ENCODE measurements at places on chromosomes 5 and 9.

DNA sequence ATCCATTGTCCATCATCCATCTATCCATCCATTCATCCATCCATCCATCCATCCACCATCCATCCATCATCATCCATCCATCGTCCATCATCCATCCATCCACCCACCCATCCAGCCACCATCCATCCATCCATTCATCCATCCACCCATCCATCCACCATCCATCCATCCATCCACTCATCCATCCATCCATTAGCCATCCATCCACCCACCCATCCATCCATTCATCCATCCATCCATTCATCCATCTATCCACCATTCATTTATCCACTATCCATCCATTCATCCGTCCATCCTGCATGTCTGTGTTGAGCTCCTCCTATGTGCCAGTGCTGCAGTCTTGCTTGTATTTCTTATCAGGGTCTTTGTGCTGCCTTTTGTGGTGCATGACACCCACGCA, 44.2 kb downstream of the COL5A1 start:
- DNase-seq, result no peak

DNA sequence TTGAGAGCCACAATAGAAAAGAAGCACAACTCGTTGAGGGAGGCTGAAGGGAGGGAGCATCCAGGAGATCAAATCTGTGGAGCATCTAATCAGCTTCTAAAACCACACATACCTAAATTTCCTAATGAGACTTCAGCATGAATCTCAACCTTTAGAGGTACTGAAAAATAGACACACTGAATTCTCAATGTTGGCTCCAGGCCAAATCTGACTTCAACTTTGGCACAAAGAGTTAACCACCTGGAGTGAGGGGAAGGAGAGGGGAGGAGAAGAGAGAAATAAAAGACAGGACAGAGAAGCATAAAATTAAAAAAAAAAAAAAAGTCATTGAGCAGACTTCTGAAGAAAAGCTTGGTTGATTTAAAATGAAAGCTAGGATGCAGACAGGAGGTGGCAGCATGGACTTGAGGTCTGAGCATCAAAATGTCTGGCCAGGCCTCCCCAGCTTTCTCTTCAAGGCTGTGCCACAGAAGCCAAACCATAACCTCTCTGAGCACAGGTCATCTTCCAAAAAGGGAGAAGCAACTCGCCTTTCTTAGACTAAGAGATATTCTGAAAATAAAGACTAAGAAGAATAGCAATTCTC, 205.6 kb downstream of the DENND1A start:
- no peak for DNase-seq

GRCh38 chr5:75681125-75681830, 36.0 kb downstream of the POC5 start:
- no peak for DNase-seq

- DNase-seq, result no peak
Observed at GRCh38 chr5:1478271-1479035, 33.2 kb upstream of the SLC6A3 start.

- DNase-seq, result no peak
Observed at GRCh38 chr5:77607324-77607723, 31.2 kb downstream of the OTP start.

DNA sequence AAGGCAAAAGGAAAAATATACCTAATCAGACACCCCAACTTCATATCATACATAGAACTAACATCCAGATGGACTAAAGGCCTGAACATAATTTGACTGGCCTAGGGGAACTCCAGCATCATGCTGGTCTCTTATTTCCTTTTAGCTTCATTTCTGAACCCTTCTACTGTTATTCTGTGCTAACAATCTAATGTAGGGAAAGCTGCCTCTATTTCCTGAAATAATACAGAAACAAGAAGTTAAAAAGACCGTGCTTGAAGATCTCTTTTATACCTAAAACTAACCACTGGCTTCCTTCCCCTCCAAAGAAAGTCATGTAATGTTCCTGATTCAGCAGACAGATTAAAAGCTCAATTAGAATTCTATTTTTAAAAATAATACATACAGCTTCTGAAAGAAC, 36.7 kb downstream of the LPAR1 start:
- no peak for DNase-seq

DNA sequence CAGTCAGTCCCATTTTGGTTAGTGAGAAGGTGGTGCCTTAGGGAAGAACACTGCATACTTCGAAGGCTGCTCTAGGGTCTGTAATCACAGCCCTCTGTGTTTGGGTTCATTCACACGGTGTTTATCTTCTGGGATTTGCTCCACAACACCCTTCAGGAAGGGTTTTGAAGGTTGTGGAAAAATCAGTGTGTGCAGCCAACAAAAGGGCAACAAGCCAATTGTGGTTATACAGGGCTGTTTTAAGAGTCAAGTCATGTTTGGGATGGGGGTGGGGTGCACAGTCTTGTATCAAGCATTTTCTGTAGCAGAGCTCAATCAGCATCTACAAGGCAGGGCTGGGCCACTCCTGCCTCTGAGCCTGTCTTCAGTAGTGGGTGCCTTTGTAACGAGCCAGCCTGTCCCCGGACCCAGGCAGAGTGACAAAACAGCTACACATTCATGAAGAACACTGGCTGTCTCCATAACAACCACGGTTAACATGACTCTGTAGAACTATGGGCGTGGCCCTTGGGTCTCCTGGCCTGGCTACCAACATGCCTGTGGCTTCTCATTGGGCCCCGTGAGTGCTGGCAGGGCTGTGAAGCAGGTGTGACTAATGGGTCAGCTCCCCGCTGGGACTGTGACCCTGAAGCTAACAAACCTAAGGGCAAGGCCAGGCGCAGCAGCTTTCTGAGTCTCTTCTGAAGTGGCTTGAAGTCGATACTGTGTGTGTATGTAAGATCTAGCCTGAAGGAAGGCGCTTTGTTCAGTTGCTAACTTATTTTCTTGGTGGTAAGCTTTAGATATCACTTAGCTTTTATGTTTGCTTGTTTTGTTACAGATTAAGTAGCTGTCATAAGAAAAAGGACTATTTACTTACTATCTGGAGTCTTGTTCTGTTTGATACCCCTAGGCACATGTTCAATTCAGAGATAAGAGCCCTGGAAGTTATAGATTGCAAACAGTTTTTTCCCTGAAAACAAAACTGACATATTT, 27.9 kb upstream of the GOLM1 start:
- DNase-seq, result no peak

- no peak for DNase-seq
Observed at GRCh38 chr9:98018347-98018746, 35.2 kb downstream of the ANP32B start.

DNA sequence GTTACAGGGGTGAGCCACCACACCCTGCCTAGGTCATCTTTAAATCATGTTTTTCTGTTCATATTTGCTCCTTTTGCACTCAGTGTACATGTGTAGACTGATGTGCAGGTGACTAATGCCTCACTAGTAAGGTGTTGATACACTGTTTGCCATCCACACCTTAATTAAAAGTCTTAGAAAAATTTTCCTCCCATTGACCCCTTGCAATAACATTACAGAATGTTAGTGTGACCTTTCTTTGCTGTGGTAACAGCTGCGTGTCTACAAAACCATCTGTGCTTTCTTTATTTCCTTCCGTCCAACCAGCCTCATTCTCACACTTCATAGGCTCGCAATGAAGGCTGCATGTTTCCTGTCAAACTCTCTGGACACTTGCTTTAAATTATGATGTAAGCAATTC, 6.6 kb upstream of the CEMIP2 start:
- no peak for DNase-seq

DNA sequence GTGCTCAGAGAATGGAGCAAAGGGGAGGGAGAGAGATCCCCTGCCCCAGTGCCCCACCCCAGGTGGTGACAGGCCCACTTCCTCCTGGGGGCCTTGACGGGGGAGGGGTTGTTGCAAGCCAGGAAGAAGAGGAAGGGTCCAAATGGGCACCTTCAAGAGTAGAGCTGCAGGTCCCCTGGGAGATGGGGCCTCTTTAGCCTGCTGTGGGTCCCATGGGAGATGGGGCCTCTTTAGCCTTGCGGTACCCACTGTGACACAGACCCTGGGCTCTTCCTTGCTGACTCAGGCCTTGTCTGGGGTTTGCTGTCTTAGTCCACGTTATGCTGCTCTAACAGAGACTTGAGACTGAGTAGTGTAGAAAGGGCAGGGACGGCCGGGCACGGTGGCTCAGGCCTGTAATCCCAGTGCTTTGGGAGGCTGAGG, 9.6 kb upstream of the TOR4A start:
- no peak for DNase-seq

DNA sequence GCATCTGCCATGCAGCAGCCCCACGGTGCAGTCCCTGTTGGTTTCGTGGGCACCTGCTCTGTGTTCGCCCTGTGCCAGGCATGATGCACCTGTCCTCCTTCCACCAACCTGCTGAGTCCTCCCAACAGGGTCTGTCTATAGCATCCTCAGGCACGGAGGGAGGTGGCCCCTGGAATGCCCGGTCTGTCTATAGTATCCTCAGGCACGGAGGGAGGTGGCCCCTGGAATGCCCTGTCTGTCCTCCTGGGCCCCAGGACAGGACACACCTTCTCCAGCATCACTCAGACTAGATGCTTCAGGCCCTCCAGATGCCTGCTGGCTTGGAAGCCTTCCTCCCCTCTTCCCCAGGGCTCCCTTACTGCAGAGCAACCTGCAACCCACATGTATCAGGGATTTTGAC, 9.9 kb upstream of the PHYHD1 start:
- DNase-seq, result no peak

GRCh38 chr9:112532427-112532826, 45.8 kb downstream of the KIAA1958 start:
- DNase-seq, result no peak

GRCh38 chr5:38023799-38024198, 184.0 kb upstream of the GDNF start:
- DNase-seq, result no peak

DNA sequence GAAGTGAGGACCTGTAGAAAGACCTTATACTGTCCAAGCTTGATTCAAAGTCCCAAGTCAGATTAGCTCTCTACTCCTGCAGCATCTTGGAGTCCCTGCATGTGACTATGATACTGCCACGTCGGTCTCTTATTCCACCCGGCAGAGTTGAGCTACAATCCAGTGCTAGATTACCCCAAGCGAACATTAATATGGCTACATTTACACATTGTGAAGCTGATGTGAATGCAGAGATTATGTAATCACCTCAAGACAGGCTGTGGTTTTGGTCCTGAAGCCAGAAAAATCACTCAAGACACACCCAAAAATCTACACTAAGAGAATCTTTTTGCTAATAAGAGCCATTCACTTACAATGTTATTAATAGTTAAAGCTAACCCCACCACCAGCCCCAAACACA, 116.7 kb downstream of the GNA14 start:
- no peak for DNase-seq

GRCh38 chr5:151449297-151449696, 1.9 kb downstream of the SLC36A1 start:
- DNase-seq, result no peak

- DNase-seq, result no peak
Observed at GRCh38 chr5:171295299-171295698, 13.7 kb upstream of the TLX3 start.
